Sciatic nerve (tissue), 2 donors: ENCODE measurements at places on chromosomes 3 and 15. TPM values are rescaled to one million over a fixed set of nuclear protein-coding genes. Genes with fewer than 3 reads are reported as not detected.

The DUOXA2 gene
- not detected for total RNA-seq

The MKRN3 gene
- total RNA-seq = 2.3 TPM

The HEG1 gene
- total RNA-seq = 87.4 TPM

The EPHA6 gene
- total RNA-seq = 0.98 TPM

The FOXL2NB gene
- not detected for total RNA-seq

The IQCF6 gene
- total RNA-seq = not detected

The TEX9 gene
- 8.1 TPM for total RNA-seq

The SI gene
- total RNA-seq = not detected

- DNase-seq = no peak
Measured at GRCh38 chr15:64942356-64942755, 30.7 kb downstream of the ANKDD1A start.

DNA sequence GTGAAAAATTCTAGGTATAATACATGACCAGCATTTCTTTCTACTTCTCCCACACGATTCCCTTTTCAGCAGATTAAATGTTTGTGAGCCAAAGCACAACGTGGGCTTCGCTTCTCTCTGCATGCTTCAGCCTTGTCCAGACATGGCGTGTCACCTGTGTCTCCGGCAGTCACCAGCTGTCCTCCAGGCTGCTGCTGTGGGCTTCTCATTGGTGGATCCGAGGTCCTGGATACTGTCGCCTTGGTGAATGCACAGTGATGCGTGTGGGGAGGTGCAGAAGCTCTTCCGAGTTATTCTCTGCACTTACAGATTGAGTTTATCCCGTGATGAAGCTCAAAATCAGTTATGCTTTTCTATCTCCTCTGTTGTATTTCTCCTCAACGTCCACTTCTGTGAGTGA is 23.0 kb upstream of the GOLGA8J start:
- no peak for DNase-seq

DNA sequence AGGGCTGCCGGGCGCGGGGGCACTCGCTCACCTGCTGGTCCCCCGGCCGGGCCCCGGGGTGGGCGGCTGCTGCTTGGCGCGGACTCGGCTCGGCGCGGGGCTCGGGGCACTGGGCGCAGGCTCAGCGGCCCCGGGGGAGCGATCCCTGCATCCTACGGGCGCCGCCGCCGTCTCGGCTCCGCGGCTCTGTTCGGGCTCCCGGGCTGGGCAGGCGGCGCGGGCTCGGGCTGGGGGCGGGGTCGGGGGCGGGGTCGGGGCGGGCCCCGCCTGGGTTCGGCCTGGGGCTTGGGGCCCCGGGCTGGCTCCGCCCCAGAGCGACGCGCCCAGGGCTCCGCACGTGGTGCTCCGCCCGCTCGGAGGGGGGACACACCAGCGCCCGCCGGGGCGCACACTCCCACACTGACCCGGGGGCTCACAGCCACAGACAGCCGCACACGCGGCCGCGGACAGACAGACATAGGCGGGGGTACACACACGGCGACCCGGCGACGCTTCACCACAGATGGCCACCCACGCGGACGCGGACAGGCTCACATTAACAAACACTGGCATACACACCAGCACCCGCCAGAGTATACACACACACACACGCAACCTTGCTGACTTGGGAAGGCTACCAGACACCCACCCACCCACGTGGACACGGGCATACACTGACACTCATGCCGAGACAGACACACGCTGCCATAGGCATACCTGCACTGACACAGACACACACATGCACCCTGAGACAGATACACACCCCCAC is at the start of gene SCN5A:
SCN5A (minus strand) TSS at position 188 of the 748 bp plus-strand sequence. CDS start 16,380 bp downstream, outside the sequence.
- DNase-seq = no peak

DNA sequence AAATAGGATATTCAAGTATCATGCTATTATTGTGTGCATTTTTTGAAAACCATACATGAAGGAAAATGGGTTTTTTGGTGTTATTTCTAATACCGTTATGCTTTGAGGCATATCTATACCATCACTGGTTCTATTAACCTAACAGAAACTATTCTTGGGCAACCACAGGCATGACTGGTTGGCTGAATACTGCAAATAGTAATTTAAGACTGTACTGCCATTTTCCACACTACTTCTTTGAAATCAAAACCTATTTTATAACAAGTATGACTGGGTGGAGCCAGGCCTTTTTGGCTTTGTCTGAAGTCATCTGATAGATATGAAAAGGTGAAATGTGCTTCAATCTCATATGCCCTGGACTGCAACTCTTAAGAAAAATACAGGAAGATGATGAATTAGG is 115.1 kb downstream of the ULK4 start:
- no peak for DNase-seq

GRCh38 chr15:41891226-41891625 is 2.6 kb downstream of the SPTBN5 start:
- DNase-seq = no peak

GRCh38 chr3:9582332-9582731 is 28.7 kb upstream of the LHFPL4 start:
- no peak for DNase-seq

GRCh38 chr3:115652738-115653137 is 29.4 kb downstream of the GAP43 start:
- DNase-seq = no peak

DNA sequence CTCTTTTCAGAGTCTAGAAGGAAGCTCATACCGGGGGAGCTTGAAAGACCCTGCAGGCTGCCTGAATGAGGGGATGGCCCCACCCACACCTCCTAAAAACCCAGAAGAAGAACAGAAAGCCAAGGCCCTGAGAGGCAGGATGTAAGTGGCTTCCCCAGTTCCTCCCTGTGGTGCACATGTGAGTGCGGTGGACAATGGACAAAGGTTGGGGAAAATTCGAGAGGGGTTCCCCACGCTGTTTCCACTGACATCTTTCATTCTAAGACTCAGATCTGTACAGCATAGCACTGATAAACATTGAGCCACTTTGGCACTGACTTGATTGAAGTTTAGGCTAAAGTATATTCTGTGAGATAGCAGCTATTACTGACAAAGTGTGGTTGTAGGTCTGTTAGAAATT is 79.5 kb upstream of the UMPS start:
- DNase-seq = no peak

- peak; percentile 77 for DNase-seq
Measured at GRCh38 chr3:53845103-53845880, 927 bp downstream of the CHDH start.

- no peak for DNase-seq
Measured at GRCh38 chr3:157353652-157354051, 83.0 kb upstream of the PTX3 start.

- DNase-seq = no peak
Measured at GRCh38 chr3:167913219-167913835, 177.8 kb downstream of the SERPINI1 start.

DNA sequence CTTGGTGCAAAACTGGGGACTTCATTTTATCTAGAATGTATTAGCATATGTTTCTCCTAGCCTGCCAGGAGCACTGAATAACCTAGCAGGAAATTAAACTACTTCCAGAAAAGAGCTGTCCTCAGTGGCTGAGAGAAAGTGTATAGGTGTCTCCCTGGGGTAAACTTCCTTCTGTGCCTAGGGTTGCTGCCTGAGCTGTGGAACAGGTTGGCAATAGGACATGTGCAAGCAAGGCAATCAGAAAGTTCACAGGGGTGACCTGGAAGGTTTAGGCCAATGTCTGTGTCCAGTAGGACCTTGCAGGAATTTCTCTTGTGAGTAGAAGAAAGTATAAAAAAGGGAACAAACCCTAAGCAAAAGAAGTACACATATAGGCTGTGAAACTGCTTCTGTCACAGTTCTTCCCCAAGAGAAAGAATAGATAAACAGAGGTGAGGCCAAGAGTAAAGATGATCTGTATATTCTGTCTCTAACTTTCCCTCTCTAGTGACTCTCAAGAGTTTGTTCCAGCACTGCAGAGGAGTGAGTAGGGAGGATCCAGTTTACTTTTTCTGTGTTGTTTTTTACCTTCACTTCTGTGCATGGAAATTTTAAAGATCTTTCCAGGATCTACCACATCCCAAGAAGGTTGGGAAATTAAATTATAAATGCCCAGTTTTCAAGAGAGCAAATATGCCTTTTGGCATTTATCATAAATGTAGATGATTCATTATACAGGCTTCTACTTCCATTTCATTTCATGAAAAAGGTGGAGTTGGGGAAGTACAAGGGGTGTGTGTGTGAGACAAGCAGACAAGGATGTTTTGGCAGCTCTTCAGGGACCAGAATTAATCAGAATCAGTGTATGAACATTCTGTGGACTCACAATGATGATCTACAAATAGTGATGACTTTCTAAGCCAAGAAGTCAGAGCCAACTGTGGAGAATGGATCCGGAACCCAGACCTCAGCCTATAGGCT is 155.2 kb downstream of the RBPMS2 start:
- DNase-seq = no peak

GRCh38 chr15:80180468-80180867 is 27.7 kb downstream of the FAH start:
- no peak for DNase-seq
